ENCODE measurements at places on chromosomes 4 and X.

DNA sequence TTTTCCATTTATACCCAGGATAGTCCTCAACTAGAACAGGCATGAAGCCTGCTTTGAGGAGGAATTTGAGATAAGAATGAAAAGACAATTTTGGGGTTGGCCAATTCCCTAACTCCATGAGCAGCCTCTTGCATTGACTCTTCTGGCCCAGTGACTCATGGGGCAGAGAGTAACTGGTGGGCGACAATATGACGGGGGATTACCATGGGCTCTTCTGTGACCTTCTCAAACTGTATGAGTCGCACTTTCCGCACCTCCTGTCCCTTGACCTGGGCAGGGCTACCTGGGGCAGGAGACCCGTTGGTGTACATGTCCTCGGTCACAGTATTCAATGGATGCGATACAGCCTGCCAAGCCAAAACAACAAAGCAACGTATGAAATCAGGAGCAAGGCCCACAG, 13.3 kb downstream of the MPP1 start:
- DNase-seq = no peak

DNA sequence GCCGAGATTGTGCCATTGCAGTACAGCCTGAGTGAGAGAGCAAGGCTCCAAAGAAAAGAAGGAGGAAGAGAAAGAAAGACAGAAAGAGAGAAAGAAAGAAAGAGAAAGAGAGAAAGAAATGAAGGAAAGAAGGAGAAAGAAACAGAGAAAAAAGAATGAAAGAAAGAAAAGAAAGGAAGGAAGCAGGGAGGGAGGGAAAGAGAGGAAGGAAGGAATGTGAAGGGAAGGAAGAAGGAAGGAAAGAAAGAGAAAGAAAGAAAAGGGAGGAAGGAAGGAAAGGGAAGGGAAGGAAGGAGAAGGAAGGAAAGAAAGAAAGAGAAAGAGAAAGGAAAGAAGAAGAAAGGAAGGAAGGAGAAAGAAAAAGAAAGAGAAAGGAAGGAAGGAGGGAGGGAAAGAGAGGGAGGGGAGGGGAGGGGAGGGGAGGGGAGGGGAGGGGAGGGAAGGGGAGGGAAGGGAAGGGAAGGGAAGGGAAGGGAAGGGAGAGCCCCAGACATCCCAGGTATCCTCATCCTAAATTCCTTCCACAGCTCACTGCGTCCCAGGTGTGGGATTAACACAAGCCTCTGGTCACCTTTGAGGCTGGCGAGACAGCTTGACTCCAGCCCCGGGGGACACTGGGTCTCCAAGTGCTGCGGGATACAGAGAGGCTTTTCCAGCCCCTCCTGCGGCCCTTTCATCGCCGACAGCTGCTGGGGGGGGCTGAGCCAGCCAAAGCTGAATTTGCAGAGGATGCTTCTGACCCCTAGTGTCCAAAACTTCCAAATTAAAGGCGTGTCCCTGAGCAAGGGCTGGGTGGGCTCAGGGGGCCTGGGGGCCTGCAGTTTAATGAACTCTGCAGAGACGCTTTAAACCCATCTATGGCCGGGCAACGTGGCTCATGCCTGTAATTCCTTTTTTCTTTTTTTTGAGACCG, 24.2 kb upstream of the CSF2RA start:
- peak; percentile 91 for DNase-seq

DNA sequence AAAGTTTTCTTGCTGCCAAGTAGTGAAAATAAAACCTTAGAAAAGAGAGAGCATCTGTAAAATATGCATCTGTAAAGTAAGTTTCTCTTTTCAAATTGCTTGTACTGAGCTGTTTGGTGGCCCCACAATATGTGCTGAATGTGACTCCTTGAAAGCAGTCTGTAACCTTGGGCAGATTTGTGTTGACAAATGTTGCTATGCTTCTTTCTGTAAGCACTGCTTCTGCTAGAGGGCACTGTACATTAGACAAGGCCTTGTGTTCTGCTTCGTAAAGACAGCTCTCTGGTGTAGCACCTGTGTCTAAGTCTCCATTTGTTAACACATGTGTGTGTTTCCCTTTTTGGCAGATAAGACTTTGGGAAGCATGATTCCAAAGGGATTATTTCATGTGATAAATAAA, 56.6 kb upstream of the NRK start:
- DNase-seq = no peak

DNA sequence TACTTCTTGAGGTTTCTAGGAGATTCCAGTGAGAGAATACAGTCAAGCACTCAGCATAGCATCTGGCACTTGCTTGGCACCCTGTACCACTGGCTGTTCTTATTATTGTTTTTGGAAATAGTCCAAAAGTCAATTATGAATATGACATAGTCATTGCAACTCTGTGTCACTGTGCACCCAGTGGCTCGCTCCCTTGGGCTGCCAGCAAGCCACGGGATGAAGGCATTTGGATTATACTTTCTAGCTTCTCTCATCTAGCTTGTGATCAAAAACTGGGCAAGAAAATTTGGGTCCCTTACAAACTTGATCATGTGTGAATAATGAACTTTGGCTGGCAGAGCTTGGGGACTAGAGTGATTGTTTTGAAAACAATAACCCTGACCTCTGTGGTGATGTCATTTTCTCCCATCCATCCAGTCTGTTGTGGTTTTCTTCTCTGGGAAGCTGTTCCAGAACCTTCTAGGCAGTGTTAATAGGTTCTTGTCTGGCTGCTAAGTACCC, 32.7 kb upstream of the LIMCH1 start:
- no peak for DNase-seq

DNA sequence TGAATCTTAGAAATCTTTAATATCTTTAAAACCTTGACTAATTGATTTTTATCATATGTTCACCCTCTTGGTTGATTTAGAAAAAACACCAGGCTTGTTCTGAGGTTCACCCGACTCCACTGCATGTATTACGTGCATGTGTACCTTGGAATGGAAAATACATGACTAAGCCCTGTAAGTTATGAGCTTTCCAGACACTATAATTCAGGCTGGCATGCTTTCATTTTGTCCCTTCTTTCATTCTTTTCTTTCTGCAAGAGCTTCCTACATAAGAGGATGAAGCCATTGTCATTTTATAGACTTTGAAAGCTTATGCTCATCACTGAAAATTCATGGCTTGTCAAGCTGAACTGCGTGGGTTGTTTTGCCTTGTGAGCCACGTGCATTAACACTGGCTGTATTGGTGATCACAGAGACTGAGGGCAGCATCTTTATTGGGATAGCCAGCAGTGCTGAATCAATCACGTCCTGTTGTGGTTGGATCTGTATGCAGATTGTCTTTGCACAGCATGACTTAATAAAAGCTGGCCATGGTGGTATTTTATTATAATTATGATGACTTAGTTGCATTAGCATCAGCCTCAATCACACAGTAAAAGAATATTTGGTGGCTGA, 141.9 kb downstream of the SLIT2 start:
- no peak for DNase-seq

DNA sequence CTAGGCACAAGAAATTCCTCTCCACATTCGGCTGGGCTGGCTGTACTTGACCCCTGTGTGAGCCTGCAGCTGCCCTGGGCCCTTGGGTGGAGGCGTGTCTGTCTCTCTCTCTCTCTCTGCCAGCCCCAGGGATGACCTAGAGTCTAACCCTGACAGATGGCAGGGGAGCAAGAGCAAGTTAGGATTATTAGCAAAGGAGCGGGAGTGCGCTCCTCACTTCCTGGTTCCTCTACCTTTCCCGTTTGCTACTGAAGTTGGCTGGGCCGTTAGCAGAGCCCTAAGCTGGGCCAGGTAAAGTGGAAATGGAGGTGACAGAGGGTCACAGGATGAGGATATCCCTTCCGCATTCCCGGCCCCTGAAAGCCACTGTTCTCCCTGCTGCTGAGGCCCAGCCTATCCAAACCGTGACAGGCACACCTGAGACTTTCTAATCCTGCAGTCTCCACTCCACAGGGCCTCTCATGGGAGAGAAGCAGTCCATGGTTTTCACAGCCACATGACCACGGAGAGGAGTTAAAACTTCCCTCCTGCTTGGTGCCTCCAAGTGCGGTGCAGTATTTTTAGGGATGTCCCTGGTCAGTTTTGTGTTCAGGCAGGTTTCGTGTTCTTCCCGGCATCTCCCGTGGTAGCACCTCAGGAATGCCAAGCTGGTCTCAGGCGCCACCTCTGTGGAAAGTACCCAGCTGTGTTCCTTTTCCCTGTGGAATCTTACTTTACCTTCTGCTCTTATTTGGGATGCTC, 79.3 kb downstream of the CLDN22 start:
- DNase-seq = peak; percentile 72

DNA sequence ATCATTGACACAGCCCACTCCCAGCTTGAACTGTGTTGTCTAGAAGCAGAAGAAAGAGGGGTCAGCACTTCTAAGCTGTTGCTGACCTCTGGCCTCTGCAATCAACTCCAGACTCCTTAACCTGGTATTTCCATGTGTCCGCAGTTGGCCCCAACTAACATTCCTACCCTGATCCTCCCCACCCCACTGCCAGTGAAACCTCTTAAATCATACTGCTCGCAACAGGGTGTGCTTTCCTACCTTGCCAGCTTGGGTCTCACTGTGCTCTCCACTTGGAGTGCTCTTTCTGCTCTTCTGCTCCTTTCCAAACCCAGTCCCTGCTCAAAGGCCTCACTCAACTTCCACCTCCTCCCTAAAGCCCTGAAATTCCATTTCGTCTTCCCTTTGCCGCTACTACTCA, 52.3 kb upstream of the RPS6KA3 start:
- no peak for DNase-seq

GRCh38 chr4:152534541-152535359, 1.1 kb downstream of the FBXW7 start:
- DNase-seq = peak; percentile 64

GRCh38 chr4:14168919-14169318, 541.4 kb upstream of the BOD1L1 start:
- no peak for DNase-seq

DNA sequence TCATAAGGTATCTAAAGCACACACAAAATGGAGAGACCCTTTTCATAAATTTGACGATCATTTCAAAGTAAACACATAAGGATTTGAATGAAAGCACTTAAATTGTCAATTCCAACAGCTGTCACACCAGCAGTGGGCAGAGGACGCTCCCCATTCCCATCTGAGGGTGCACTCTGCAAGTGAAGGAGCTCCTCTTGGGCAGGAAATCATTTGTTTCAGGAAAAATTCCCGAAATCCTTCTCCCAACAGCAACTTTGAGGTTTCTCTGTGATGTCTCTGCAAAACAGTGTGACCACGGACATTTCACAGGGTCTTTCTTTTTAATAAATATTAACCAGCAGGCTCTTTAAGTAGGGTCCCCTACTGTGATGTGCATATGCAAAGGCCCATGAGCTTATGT, 111.0 kb downstream of the EPHA5 start:
- no peak for DNase-seq

DNA sequence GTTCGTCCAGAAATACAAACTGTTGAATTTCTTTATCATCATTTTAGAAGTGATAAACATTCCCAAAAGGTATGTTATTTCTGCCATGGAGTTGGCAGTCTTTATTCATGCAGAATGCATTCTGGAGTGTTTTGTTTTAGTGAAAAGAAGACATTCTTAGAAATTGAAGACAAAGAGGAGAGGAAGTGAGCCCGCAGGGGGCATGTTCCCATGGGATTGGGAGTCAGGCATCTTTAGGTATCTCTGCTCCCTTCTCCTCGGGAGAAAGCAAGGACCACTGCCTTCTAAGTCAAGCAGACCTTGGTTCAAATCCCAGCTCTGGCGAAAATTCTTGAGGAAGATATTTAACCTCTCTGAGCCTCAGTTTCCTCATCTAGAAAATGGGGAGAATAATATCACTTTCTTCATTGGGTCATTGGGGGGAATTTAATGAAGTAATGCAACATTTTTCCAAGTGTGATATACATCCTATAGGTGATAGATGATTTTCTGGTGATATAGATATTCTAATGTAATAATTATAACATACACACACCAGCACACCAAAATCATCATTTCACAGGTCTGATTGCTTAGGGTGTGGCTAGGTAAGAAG, 26.5 kb upstream of the CHRNA9 start:
- no peak for DNase-seq

DNA sequence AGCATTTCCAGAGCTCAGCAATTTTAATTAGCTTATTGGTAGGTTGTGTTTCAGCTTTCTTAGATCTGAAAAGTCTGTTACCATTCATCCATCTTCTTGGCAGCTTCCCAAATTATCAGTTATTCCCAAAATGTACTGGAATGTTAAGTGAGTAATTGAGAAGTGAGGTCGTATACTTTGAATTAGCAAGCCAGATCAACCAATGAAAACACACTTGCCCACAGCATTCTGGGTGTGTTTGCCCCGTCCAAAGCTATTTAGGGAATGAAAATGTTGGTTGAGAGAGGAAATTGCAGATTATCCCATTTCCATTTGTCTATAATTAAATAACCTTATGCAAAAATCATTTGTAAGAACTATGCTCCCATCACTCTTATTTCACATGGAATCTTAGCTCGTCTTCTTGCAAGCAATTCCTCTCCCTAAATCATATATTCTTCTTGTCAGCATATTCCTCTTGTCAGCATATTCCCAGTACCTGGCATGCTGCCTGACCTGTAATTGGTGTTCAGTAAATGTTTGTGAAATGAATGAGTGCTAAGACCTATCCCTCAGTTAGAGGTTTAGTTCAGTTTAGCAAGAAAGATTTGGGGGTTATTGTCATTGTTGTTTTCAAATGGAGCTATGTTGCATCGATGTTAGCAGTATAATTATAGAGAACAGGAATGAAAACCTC, 23.3 kb upstream of the ANTXR2 start:
- no peak for DNase-seq

DNA sequence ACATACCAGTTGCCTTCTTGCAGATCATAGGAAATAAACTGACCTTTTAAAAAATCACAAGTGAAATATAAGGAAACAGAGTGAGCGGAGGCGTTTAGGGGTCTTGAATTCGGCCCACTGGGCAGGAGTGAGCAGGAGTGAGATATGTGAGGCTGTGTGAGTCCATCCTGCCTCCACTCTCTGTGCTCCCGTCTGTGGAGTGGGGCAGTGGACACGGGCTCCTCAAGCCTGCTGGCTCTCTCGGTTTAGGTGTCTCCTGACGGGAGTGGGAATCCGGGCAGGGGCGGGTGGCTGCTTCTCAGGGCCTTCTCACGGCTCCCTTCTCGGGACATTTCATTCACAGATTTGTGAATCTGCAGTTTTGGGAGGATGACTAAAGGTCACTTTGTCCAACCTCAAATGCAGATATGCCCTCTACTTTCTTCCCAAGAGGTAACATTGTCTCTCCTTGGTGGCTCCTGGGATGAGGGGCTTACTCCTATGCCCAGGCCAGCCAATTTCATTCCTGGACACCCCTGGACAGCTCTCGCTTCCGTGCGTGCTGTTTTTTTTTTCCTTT, 27.6 kb downstream of the CYTL1 start:
- DNase-seq = no peak

All from islet precursor cell (in vitro differentiated cells).